ENCODE measurements at places on chromosomes 16 and 17. TPM values are rescaled to one million over a fixed set of nuclear protein-coding genes. Genes with fewer than 3 reads are reported as not detected.

GRCh38 chr17:16929757-16930520, 42.0 kb downstream of the TNFRSF13B start:
- DNase-seq = peak; percentile 6

GRCh38 chr16:50478075-50478772, 70.0 kb upstream of the NKD1 start:
- no peak for DNase-seq

- no peak for DNase-seq
Observed at GRCh38 chr17:76840884-76841775, 27.1 kb upstream of the MGAT5B start.

SLC7A6OS gene
- total RNA-seq = 13.6 TPM

DNA sequence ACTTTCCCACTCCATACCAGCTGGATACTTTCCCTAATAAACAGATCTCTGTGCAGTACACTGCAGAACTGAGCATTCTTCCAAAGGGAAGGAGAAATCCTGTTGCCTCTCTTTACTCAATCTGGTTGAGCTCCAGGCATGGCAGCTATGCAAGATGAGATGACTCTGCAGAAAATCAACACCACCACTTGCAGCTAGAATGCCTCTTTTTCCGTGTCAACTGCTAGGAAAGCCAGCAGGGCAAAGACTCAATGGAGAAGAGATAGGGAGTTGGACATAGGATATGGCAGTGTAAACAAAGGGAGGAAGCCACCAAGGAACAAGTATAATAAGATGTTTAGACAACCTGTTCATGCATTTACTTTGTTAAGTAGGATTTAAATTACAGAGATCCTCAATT, 40.4 kb upstream of the CORO6 start:
- no peak for DNase-seq

GRCh38 chr16:1539720-1540555, 6.5 kb downstream of the TMEM204 start:
- no peak for DNase-seq

NOD2 gene
- 0.52 TPM for total RNA-seq

- DNase-seq = peak; percentile 82
Observed at GRCh38 chr17:35801583-35802224, 6.3 kb upstream of the MMP28 start.
